ENCODE measurements at places on chromosomes 6 and 20.
A peak's percentile ranks its signal among the peaks of the same experiment; 100 is the strongest.

DNA sequence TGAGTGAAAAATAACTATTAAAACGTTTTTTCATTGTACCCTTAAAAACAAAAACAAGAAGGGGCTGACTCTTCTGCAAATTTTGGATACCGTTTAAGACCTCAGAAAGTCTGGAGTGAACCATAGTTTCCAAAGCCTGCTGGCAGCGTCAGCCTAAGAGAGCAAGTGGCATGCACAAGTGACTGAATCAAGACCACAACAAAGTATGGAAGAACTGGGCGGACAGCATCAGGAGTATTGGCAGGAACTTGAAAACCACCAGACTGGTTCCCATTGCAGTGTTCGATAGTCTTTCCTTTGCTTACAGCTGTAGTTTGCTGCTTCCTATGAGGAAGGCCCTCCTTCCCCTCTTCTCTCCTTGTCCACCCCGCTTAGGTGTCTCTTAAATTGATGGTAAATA lies 33.7 kb upstream of the MYLIP start:
- no peak for DNase-seq

GRCh38 chr6:25194172-25194678 lies 84.9 kb upstream of the CARMIL1 start:
- DNase-seq = no peak

- DNase-seq = no peak
Measured at GRCh38 chr20:49214571-49214970, 4.6 kb upstream of the DDX27 start.

GRCh38 chr20:45857882-45858216 lies 435 bp downstream of the ZSWIM3 start:
- DNase-seq = no peak

- DNase-seq = peak; percentile 36
Measured at GRCh38 chr6:129451187-129451586, 258.8 kb downstream of the ARHGAP18 start.

- DNase-seq = no peak
Measured at GRCh38 chr20:29742699-29743100, 1514.8 kb upstream of the DEFB115 start.

DNA sequence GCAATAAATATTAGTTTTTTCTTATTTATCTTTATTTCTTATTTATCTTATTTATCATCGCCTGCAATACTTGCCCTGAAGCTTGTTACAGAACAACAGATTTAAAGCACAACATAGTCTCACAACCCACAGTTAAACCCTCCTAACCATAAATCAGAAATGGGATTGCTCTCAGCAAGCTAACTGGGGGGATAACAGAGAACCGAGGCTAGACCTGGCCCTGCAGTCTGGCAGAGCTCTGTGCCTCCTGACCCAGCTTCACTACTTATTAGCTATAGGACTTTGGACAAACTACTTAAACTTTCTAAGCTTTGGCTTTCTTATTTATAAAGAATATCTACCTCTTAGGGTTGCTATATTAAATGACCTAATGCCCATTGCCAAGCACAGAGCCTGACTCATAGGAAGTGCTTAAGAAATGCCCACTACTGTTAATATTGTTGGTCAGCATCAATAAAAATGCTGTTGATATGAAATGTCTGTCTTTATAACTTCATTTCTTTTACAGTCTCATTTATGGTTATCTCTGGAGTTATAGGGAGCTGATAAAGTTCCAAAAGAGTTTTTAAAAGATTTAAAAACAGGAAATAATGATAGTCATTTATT lies 87.9 kb upstream of the BEND6 start:
- DNase-seq = peak; percentile 63

DNA sequence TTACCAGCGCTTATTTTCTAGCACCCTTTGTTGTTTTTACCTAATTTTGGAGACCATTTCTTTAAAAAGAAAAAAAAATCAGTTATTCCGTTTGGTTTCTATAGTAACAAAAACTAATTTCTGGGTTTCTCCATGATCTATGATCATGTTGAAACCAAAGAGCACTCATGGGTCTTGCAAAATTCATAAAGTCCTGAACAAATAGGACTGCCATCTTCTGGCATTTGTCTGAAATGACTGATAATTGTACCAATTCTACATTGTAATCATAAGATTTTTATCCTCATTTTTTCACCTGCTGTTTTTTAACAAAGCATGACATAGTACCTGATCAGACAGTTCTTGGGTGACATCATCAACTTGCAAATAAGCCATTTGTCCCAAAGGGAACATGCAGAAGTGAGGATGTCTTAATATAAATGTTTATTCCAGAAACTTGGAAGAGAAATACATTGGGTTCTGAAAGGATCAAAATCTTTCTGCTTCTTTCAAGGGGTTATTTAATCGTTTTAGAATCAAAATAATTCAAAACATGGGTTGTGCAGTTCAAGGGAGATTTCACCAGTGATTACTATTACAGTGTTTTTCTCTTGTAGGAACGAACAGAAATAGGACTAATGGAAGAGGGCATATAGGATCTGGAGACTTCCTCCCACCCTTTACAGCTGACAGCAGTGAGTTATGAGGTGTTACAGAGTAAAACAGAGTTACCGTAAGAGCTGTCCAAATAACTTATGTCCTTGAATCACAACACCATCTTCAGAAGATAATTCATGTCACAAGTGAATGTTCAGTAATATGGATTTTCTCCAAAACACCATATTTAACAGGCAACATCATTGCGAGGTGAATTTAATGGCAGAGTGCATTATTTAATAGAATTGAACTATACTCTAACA lies 87.1 kb upstream of the GJE1 start:
- DNase-seq = peak; percentile 60

DNA sequence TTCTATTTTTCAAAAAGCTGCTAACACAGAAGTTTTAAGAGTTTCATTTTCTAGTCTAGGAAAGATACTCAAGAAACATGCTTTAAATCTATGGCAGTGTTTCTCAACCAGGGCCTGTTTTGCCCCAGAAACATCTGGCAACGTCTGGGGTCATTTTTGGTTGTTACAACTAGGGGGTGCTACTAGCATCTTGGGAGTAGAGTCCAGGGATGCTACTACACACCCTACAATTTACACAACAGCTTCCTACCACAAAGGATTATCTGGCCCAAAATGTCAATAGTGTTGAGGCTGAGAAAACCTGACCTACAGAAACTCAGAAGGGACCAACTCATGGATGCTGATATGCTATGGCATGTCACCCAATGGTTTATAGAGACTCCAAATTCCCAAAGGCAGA lies 24.4 kb downstream of the SERAC1 start:
- DNase-seq = peak; percentile 27

- DNase-seq = peak; percentile 89
Measured at GRCh38 chr6:153790048-153790447, 249.0 kb upstream of the OPRM1 start.

- DNase-seq = no peak
Measured at GRCh38 chr6:16367571-16367970, 129.2 kb downstream of the GMPR start.

DNA sequence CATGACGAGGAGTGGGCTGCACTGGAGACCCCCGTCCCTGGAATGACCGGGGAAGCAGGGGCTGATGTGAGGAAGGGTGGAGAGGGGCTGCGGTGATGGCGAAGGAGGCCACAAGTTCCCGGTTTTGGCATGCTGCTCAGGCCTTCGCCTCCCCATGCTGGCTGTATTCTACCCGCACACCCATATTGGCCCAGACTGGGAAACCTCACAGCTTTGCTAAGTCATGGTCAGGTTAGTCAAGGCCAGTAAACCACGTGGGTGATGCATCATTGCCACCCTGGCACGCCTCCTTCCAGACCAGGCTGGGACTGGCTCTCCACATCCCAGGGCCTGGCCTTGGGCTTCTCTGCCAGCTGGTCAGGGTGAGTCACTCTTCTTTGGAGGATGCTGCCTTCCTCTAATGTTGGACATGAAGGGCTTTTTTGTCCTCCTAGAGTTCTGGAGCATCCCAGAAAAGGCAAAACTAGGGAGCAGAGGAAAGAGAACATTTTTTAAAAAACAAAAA lies 53.8 kb downstream of the PCNA start:
- peak; percentile 97 for DNase-seq

DNA sequence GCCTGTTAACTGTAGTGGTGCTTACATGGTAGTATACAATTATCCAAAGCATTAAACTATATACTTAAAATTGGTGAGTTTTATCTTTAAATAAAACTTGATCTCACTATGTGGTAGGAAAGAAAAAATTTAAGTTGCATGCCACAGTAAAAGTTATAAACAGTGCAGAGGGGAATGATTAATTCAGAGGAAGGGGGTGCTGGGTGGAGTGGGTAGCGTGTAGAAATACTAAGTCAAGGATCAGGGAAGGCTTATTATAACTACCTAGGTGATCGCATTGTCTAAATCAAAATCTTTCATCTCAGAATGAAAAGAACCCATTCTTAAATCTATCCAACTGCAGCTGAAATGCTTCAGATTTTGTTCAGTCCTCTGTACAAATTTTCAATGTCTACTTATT lies 428.3 kb downstream of the ADGRB3 start:
- peak; percentile 46 for DNase-seq

DNA sequence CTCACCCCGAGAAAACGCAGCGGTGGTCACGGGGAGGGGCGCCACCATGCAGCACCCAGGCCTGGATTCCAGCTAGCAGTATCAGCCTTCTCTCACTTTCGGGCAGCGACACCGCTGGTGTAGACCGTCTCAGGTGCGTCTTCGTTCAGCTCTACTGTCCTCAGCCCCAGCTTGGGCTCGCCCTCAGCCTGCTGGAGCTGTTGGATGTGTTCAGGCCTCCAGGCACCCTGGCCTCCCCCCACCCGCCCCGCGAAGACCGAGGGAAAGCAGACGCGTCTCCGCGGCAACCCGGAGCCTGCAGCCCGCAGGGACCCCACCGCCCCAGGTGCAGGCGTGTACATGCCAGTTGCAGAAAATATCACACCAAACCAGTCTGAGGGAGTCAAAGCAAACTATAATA lies 60.8 kb upstream of the CARMIL1 start:
- no peak for DNase-seq

DNA sequence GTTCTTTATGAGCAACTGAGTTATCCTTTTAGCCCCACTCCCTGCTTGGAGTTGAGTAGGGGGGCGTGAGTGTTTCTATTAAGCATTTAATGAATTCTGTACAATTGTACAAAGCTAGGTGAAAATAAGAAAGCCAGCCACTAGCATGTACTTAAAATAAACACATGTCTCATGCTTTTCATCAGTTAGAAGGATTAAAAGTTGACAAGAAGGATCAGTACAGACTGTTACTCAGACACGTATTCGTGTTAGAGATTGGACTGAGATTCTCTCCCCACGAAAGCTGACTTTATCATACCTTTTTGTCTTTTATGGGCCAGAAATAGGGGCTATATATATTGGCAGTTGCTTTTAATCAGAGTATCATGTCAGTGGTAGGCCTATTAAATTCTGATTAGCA lies 1.7 kb downstream of the HSF2 start:
- no peak for DNase-seq

DNA sequence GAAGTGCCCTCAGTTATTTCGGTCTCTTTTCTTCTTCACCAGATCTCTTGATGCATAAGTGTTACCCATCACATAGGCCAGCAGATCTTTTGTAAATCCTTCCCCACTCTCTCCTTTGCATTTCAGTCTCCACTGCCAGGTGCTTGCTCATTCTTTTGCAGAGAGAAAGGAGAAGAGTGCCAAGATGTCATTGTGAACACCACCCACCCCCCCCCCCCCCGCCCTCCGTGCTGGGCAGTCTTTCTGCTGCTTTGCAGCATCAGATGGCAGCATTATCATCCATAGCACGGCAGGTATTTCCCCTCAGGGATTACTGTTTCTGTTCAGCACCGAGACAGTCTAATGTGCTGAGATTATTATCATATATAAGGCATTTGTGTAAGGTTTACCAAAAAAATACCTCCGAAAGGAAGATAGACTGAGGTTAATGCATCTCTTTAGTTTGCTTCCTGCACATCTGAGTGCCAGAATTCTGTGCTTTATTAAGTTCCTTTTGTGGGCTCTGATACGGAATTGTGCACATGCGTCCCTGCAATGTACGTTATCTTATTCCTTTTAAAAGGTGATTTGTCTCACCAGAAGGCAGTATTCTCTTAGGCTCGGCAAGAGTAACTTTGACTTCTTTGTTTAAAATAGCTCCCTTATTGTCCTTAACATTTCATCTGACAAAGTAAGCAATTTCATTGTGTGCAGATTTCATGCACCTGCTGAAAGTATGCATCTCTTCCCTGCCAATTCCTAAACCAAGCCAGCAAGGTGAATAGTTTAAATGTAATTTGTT lies 128.8 kb downstream of the PHACTR1 start:
- no peak for DNase-seq

DNA sequence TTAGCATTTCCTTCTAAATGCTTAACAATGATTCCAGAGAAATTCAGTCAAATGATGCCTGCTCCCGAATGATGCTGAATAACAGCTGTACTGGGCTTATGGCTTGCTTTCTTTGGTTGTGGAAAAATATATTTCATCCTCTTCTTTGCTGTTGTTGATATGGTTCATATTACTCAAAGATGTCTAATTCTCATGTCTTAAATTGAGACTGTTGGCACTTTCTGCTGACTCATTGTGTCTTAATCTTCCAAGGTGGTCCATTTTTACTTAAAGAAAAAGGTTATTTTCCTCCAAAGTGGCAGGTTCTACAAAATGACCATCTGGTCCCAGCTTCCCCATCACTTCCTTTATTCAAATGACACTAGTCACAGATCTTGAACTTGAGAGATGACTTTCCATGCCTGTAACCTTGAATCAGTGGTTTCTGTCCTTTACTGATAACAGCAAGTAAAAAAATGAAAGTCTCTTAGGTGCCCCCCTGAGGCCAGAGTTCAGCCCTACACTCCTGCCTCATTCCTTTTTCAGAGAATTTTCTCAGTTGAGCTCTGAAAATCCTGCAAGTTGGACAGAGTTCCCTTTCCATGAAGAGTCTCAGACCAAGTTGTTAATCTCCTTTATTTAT lies 6.9 kb downstream of the SNAP25 start:
- no peak for DNase-seq

DNA sequence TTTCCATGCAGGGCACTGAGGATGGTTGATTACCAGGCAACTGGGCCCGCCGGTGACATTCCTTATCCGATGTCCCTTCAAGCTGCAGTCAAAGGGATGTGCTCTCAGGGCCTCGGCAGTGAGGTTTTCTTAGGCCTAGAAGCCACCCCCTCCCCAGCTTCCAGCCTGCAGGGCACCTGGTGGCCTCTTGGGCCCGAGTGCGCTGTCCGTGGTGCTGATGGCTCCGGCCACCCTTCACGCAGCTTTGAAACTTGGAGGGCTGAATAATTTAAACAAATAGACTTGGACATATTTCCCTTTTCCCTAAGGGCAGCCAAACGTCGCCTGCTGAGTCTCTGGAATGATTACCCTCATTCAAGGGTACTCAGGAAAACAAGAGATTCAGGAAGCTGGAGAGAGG lies 8.9 kb upstream of the MLN start:
- peak; percentile 34 for DNase-seq

GRCh38 chr6:98769546-98769945 lies 64.8 kb upstream of the POU3F2 start:
- peak; percentile 46 for DNase-seq

- peak; percentile 93 for DNase-seq
Measured at GRCh38 chr6:55925292-55925691, 49.9 kb upstream of the BMP5 start.

DNA sequence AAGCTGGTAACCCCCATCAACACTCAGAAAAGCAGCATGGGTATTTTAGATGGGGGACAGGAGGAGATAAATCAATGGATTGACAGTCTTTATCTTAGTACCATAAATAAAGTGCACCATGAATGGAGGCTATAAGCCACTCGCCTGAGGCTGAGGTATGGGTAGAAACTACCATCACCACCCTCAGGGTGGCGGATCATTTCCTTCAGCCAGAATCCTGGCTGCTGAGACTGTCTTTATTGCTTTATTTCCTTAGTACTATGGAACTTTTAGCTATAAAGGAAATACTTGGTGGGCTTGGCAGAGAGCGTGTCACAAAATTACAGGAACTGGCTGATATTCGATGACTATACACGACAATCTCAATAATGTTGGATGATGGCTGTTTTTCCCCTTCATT lies 52.2 kb downstream of the STK38 start:
- DNase-seq = no peak

GRCh38 chr20:20480689-20481088 lies 112.8 kb downstream of the INSM1 start:
- peak; percentile 73 for DNase-seq

Data from renal cortical epithelial cell (primary cell).